ENCODE measurements at places on chromosomes 1 and 21.
A peak's percentile ranks its signal among the peaks of the same experiment; 100 is the strongest.

GRCh38 chr21:39197448-39198233 lies 14.4 kb upstream of the PSMG1 start:
- no peak for DNase-seq

DNA sequence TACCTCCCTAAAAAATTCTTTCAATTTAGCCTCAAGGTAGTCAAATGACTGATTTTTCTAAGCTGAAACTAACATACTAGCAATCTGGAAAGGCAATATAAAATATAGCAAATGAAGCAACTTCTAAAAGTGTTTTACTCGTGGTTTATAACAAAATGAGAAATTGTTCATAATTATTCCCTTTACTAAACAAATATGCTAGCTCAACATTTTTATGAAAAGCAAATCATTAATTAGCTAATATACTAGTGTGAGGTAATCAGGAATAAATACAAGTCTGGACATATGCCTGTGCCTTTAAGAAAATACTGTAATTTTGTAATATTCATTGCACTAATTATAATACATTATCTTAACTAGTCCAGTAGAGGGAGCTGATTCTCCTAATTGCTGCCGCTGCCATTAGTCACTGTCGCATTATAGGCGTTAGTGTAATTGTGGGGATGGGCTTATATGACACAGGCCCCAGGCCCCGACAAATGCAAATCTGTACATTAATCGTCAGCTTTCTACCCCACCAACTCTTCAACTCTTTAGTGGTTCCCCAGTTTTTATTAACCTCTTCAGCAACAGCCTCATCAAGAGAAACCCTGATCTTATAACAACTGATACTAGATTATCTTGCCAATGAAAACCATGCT lies 160.9 kb downstream of the GABPA start:
- no peak for DNase-seq

DNA sequence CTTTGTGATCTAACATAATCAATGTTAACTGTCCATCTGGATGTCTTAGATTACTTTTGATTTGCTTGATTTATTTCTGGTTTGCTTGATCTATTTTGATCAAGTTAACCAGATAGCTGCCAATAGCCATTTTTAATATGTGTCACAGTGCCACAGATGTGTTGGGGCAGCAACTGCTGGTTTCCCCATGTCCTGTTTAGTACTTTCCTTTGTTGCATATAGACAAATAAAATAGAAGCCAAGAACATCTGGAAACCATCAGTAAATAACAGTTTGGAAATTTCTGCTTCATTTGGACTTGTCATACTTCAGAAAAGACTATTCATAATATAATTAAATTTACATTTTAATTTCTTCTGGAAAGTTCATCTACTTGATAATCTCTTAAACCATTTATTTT lies 145.6 kb upstream of the C21orf91 start:
- no peak for DNase-seq

- DNase-seq = no peak
Observed at GRCh38 chr1:117575586-117576225, 30.1 kb upstream of the TENT5C start.

DNA sequence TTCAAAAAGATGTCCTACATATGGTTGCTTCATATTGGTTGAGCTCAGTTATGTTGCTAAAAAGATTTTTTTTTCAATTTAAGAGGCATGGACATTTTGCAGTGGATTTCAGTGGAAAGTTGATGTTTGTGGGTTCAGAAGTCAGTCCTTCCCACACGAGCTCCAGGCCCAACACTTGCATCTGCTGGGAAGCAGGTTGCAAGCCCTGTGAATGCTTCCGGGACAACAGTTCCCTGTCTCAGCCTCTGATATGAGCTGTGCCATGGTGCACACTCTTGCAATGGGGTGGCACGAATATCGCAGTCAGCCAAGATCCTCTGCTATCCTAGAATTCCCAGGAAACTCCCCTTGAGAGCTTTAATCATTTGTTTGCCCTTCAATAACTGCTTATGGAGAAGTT lies 30.3 kb upstream of the ABCG1 start:
- no peak for DNase-seq

DNA sequence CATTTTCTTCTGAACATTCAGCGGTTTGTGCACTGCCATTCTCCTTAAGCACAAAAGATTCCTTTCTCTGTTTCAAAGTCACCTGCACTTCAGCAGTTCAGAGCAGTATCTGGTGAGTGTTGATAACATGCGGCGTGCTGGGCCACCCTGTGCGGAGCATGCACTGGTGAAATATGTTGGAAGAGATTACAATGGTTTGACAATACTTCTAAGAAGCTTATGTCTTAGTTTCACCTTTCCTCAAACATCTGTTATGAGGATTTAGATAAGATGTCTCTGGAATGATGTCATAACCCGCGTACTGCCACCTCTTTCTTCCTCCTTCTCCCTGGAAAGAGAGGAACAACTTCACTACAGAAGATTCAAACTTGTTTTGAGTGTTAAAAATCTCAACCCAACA lies 650.3 kb downstream of the AJAP1 start:
- DNase-seq = no peak

GRCh38 chr21:37548521-37548981 lies 182.0 kb downstream of the DYRK1A start:
- no peak for DNase-seq

GRCh38 chr1:161781995-161782394 lies 15.9 kb downstream of the ATF6 start:
- no peak for DNase-seq

DNA sequence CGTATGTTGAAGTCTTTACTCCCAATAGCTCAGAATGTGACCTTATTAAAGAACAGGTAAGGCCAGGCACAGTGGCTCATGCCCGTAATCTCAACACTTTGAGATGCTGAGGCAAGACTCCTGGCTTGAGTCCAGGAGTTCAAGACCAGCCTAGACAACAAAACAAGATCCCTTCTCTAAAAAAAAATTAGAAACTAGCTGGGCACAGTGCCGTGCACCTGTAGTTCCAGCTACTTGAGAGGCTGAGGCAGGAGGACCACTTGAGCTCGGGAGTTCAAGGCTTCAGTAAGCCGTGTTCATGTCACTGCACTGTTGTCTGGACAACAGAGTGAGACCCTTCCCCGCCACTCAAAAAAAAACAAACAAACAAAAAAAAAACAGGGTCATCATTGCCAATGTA lies 171.3 kb downstream of the RERE start:
- no peak for DNase-seq

DNA sequence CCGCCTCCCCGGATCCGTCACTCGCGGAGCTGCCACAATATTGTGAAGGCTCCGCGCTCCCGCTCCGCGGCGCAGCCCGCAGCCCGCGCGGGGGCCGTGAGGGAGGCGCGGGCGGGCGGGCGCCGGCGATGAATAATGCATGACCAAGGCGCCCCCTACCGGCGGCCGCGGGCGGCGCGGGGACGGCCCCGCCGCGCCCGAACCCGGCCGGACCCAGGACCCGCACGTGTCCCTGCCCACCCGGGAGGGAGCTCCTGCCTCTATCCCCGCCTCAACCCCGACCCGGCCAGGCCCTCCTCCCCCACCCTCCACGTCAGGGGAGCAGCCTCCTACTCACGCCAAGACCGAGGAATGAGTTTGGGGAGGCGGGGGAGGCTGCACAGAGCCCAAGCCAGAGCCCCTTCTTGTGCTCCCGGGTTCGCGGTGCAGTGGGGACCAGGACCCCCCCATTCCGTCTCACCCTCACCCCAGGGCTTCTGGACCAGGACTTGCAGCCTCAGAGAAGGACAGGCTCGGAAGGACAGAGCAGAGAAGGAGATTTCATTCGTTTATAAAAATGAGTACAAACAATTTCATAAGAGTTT lies 70.8 kb upstream of the CASZ1 start:
- DNase-seq = peak; percentile 16

- no peak for DNase-seq
Observed at GRCh38 chr21:26096494-26097371, 73.8 kb downstream of the APP start.

DNA sequence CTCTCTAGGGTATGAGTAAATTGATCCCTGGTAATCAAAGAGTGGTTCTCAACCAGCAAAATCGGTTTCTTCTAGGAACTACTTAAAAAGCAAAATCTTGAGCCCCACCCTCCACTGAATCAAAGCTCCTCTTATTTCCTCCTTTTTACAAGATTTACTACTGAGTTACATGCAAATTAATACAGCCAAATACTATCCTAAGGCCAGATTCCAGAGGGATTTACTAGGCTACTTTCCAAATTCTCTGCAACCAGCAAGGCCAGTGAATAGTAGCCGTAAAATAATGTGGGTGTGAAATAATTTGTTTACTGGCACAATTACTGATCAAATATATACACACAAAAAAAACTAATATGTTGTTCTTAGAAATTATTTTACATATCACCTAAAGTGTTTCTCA lies 1583.8 kb downstream of the NCAM2 start:
- no peak for DNase-seq

DNA sequence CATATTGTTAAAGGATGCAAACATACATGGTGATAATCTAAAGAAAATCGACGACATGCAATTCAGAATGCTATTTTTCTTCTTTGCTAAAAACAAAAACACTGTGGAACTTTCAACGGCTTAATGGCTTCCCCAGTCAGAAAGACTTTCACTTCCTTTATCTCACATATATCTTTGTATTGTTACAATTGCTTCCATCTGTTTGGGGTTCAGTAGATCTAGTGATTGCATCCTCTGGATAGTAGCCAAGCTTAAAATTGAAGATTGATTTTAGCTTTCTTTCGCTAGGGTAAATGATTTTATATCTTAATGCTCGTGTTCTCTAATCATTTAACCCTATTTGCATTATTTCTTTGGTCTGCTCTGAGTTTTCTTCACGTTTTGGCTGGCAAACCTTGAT lies 31.8 kb upstream of the ADAMTS1 start:
- no peak for DNase-seq

DNA sequence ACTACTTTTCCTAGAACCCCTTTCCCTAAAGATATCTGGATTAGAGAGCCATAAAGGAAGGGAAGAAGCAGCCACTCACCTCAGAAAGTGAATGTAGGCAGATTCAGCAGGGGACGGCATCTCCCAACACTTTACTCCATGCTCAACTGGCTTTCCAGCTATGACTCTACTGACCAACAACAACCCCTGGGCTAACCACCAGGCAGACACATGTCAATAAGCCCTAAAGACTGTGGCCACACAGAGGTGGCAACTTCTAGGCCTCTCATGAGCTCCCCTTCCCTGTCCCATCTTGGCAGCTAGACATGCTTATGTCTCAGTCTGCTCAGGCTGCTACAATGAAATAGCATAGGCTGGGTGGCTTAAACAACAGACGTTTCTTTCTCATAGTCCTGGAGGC lies 214.0 kb upstream of the ZP4 start:
- no peak for DNase-seq

GRCh38 chr1:64505232-64505943 lies 35.5 kb downstream of the CACHD1 start:
- peak; percentile 19 for DNase-seq

DNA sequence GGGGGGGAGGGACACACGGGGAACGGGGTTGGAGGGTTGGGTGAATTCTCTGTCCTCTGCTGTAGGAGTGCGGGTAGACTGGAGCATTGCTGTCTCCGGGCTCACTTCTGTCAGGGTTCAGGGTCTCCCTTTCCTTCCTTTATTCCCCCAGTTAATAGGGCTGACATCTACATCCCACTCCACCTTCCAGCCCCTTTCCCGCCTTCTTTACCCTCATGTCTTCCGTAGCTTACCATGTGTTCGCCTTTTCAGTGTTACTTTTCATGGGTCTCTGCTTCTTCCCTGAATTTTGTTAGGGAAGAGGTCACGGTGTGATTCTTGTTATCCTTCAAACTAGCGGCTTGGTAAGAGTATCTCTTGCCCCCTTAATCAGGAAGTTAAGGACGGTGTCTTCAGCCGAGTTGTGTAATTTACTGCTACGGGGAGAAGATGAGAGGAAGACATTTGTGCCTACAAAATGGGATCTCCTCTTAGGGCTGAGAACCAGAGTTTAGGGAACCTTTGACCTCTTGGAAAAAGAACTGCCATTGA lies 917 bp downstream of the RAP1A start:
- no peak for DNase-seq

GRCh38 chr1:19088717-19089442 lies 121.2 kb downstream of the UBR4 start:
- no peak for DNase-seq
